ENCODE measurements at places on chromosomes 2 and 18.

DNA sequence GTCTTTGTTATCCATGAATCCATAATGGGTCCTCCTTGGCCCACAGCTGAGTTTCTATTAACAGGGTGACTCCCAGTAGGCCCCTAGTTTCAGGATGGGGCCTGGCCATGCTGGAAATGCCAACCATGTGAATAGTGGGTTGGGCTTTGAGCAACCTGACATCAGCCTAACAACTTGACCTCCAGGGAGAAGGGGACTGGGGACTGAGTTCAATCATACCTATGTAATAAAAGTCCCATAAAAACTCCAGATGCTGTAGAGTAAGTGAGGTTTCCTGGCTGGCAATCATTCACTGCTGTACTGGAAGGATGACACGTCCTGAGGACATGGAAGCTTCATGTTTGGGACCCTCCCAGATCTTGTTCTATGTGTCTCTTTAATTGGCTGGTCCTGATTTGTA lies 7.9 kb downstream of the REV1 start:
- no peak for DNase-seq

DNA sequence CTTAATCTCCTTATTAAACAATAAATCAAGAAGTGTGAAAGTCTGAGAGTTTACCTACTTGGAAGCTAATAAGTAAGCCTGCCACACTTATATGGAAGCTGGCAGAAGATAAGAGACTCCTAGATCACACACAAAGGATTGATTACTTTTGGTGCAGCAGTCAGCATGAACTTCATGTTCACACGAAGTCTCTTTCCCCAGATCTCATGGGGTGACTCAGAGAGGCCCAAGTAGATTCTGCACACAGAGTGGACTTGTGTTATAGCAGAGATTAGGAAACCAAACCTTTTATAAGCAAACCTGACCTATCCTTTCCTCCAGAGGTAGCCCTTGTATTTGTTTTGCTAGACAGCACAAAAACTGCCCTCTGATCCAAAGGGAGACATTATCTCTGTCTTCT lies 9.9 kb upstream of the GAREM1 start:
- no peak for DNase-seq

GRCh38 chr2:144770616-144771230 lies 250.8 kb upstream of the ZEB2 start:
- DNase-seq: no peak

- DNase-seq: no peak
Measured at GRCh38 chr2:96495982-96496629, 9.1 kb downstream of the NEURL3 start.

GRCh38 chr18:24930478-24930877 lies 421.5 kb downstream of the ZNF521 start:
- no peak for DNase-seq

GRCh38 chr2:20071397-20072383 lies 20.3 kb upstream of the LAPTM4A start:
- no peak for DNase-seq

- DNase-seq: no peak
Measured at GRCh38 chr2:237092506-237092905, 6.8 kb downstream of the COPS8 start.

DNA sequence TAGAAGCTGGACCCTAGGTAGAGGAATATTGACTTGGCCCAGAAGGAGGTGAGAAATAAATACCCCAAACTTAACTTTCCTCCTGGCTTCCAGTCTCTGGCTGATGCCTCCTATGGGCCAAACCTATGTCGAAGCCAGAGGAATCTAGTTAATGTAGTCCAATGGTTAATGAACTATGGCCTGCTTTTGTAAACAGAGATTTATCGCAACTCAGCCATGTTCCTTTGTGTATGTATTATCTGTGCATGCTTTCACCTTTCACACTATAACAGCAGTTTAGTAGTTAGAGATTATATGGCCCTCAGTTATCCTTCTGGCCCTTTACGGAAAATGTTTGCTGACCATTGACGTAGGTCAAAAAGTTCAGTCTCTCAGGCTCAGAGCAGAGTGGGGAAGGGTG lies 67.3 kb upstream of the BARD1 start:
- no peak for DNase-seq

GRCh38 chr2:179049546-179050311 lies at the start of gene CCDC141:
TSS of gene CCDC141 (minus strand) at chr2:179050137. CDS start at chr2:179049941, 196 bp downstream.
- DNase-seq: no peak

- no peak for DNase-seq
Measured at GRCh38 chr2:129775952-129776653, 203.4 kb upstream of the RAB6C start.

- DNase-seq: no peak
Measured at GRCh38 chr18:55886886-55887285, 298.9 kb upstream of the TCF4 start.

DNA sequence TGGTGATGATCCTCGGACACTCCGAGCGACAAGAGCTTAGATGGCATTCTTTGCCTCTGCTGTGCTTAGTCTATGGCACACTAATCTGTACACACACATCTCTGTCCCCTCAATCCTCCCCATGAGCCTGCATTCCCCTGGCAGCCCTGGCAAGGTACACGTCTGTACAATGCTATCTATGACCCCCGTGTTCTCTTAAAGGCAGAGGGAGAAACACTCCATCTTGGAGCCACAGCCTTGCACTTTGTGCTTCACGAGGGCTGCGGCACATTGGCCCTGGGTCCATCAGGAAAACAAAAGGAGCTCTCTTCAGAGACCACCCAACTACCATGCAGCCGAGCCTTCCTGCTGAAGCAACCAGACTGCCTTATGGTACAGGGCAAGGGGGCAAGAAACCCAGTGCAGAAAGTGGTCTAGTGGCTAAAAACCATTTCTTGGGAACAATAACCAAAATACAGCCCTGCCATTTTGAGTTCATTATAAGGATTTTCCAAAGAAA lies 42.5 kb downstream of the STEAP3 start:
- no peak for DNase-seq

DNA sequence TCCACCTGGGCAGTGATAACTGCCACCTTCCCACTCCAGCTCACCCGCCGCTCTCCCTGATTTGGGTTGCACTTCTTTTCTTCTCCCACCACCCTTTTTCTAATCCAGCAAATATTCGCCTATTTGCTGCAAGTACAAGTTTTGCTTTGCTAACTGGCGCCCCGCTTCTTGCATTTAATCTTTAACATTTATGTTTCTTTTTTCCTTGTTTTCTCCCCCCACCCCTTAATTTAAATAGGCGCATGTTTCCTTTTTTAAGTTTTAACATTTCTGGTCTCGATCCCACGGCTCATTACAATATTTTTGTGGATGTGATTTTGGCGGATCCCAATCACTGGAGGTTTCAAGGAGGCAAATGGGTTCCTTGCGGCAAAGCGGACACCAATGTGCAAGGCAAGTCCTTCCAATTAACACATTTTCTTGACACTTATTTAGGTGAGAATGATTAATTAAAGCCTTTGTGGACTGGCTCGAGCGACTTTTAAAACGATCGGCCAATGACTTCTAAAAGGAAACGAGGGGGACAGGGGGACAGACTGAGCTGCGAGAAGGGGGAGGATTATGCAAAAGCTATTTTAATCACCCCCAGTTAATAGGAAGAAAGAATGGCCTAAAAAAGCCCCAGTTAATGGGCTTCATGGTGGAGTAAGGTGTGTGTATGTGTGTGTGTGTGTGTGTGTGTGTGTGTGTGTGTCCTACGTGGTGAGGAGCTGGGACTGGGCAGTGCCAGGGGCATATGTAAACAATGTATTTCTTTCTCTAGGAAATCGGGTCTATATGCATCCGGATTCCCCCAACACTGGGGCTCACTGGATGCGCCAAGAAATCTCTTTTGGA lies 1.6 kb downstream of the TBR1 start:
- DNase-seq: no peak

DNA sequence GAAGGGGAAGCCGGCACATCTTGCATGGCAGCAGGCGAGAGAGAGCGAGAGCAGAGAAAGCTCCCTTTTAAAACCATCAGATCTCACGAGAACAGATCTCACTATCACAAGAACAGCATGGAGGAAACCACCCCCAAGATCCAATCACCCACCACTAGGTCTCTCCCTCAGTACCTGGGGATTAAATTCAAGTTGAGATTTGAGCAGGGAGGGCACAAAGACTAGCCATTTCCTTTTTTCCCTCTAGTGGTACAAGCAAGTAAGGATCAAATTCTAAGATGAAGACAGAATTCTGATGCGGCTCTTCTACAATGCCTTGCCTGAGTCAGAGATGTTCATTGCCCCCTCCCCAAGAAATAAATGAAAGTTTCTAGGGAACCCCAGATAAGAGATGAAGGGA lies 45.6 kb upstream of the ANKRD44 start:
- no peak for DNase-seq

DNA sequence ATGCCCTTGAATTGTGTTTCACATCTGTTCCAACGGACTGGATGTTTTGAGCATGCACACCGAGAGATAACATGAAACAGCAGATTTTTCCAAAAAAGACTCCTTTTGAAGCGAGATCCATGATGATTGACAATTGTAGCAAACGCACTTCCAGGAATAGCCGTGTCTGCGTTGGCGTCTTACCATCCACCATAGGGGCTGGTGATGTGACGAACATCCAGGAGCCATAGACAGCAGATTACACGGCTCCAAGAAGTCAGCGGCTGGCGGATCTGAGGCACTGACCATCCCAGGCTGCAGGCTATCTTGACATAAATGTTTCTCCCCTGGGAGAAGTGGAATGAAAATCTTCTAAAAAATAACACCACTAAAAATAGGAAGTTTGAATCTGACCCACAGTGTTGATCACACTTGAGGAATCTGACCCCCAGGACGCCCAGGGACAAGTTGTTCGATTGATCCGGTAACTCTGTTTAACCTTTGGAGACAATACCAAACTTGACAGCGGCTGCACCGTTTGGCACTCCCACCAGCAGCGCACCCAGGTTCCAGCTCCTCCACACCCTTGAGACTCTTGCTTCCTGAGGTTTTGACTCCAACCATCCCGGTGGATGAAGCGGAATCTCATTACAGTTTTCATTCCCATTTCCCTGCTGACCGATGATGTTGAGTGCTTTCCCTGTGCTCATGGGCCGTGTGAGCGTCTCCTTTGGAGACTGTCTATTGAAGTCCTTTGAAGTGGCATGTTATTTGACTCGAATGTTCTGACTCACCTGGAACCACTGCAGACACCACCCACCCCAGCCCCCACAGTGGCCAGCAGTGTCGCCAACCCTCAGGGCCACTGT lies 140.0 kb upstream of the GPC1 start:
- DNase-seq: no peak

DNA sequence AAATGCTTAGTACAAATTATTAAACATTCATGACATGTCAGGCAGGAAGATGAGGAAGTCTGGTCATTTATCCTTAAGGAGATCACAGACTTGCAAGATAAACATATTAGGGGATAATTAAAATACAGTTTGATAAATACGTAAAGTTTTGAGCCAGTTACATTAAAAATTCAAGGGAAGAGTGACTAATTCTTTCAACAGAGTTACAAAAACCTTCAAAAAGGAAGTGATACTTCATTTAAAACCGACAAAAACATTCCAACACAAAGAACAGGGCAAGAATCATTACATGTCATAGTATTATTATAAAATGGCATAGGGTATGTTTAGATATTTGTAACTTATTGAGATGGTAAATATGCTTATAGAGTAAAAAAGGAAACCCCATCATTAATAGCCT lies 636.0 kb downstream of the NR4A2 start:
- no peak for DNase-seq

DNA sequence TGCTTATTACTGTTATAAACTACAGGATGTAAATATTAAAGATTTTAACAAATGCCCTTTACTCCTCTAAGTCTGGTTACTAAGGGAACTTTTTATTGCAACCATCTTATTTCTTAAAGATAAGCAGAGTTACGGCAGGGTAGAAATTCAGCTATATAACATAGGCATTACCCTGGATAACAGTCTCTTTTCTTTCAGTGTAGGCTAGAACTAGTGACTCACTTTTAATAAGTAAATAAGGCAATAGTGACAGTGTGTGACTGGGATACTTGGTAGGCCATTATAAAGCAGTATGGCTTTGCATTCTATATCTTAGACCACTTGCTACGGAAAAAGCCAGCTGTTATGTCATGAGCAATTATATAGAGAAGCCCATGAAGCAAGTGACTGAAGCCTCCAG lies 1041.0 kb upstream of the NRXN1 start:
- no peak for DNase-seq

GRCh38 chr18:21181766-21182165 lies 60.3 kb upstream of the GREB1L start:
- no peak for DNase-seq

DNA sequence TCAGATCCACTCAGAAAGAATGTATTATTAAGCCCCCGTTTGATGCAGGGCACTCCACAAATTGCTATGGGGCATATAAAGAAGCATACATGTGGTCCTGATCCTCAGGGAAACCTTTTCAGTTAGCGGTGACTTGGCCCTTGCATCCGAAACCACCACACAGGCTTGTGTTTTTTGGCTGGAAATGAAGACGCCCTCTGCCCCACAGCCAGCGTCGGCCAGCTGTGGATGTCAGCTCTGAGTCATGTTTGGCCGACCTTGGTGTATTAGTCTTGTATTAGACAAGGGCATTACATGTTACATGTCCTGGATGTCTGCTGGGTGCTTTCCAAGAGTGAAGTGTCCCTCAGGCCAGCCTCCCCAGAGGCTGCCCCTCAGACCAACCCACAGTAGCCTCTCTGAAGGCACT lies 107.6 kb upstream of the MAP3K20 start:
- no peak for DNase-seq

DNA sequence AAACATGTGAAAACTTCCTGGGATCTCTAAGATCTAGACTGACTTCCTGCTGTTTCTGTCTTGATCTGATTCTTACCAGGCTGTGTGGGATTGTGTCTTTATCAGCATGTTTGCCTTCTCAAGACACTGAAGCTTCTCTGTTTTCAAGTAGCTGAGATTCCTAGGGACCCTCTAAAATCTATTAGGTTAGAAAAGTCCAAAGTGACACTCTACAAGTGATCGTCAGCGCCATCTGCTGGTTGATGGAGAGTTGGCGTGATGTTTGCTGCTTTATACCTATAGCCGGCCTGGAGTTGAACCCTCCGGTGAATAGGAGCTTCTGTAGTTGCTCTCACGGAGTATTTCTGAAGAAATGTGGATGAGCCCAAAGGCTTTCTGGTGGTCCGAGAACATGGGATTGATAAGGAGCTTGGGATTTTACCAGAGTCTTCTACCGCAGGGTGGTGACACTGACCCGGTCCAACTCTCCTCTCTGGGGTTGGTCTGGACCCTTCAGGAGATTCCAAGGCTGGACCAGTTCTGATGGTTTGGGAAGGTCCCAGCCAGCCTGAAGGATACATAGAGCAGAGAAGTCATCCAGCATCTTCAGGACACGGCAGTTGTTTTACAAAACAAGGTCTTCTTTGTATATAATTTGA lies 96.0 kb upstream of the TTC39C start:
- peak; percentile 79 for DNase-seq

- DNase-seq: no peak
Measured at GRCh38 chr2:138071720-138072719, 107.7 kb downstream of the HNMT start.

GRCh38 chr2:65278531-65278981 lies 50.9 kb downstream of the ACTR2 start:
- DNase-seq: no peak
